ENCODE measurements at places on chromosomes 16 and 17.

GRCh38 chr17:13508896-13509295 lies 92.8 kb downstream of the HS3ST3A1 start:
- no peak for DNase-seq

- no peak for DNase-seq
These were observed 25.8 kb upstream of the HS3ST2 start for GRCh38 chr16:22788193-22788530.

GRCh38 chr16:3161235-3162018 lies 26.6 kb upstream of the OR1F1 start:
- peak; percentile 54 for DNase-seq

DNA sequence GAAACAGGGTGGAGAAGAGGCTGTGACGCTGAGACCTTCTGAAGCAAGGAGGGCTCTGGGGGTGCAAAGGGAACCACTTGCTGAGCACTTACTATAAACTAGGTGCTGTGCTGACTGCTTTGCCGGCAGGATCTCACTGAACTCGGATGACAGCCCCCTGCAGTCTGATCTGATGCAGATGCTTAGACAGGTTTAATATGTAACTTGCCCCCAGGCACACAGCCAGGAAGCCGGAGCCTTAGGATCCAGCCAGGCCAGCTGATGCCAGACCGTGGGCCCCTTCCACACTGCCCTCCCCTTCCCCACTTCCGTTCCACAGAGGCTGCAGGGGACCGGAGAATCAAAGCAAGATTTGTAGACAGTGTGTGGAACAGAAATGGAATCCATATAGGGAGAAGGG lies 23.1 kb downstream of the SPACA3 start:
- DNase-seq, result no peak

DNA sequence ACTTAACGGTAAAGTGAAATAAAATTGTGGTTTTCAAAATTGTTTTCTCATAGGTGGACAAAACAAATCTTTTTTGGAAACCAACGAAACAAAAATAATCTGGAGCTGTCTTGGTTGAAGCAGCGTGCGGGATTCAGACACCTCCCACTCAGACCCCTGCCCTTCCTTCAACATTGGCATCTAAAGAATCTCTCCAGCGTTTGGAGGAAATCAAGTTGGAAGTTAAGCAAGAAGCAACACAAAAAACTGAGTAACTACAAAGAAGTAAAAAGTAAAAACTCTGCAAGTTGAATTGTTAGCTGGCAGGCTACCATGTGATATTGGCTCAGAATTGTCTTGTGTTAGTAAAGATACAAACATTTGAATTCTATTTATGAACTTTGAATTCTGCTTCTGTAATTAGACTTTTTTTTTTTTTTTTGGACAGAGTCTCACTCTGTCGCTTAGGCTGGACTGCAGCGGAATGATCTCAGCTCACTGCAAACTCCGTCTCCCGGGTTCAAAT lies 361.0 kb upstream of the PMFBP1 start:
- DNase-seq, result no peak

- no peak for DNase-seq
These were observed 21.6 kb upstream of the SCNN1B start for GRCh38 chr16:23280483-23280967.

DNA sequence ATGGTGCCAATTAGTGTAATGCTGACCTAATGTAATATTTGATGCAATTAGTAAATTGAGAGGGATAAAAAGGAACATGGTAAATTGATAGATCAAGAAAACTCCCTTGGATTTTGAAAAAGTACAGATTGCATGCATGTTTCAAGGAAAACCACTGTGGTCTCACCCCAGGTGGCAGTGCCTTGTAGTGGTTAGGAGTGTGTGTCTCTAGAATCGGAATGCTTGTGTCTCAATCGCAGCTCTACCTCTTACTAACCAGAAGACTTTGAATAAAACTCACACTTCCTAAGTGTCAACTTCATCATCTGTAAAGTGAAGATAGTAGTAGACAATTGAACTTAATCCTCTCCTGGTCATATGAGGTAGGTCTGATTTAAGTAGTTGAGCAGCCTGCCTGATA lies 128.9 kb upstream of the GOT2 start:
- no peak for DNase-seq

GRCh38 chr16:64969221-64969620 lies 152.6 kb downstream of the CDH11 start:
- no peak for DNase-seq

- DNase-seq, result no peak
These were observed 23.2 kb upstream of the SLC5A11 start for GRCh38 chr16:24822542-24822941.

DNA sequence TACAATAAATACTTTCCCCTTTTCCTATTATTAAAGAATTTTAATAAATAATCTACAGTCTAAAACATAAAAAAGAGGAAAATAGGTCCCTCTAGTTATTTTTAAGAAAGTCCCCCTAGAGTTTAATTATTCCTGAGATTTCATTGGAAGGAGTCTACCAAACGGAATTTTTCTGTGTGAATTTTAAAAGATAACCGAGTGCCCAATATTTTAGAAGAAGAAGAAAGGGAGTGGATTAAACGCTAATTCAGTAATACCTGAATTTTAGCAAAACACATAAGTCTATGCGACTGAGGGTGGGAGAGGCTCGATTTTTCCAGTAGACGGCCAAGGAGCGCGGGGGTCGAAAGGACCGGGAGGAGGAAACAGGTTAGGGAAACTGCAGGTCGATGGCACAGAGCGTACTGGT lies 2.2 kb downstream of the HOXB2 start:
- no peak for DNase-seq

DNA sequence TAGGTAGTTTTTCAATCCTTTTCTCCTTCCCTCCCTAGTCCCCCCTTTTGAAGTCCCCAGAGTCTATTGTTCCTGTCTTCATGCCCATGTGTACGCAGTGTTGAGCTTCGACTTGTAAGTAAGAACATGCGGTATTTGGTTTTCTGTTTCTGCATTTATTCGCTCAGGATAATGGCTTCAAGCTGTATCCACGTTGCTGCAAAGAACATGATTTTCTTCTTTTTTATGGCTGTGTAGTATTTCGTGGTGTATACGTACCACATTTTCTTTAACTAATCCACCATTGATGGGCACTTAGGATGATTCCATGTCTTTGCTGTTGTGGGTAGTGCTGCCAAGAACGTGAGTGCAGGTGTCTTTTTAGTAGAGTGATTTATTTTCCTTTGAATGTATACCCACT lies 651.2 kb downstream of the WWOX start:
- DNase-seq, result no peak

- peak; percentile 26 for DNase-seq
These were observed 1.8 kb downstream of the KIAA0513 start for GRCh38 chr16:85029408-85029784.

DNA sequence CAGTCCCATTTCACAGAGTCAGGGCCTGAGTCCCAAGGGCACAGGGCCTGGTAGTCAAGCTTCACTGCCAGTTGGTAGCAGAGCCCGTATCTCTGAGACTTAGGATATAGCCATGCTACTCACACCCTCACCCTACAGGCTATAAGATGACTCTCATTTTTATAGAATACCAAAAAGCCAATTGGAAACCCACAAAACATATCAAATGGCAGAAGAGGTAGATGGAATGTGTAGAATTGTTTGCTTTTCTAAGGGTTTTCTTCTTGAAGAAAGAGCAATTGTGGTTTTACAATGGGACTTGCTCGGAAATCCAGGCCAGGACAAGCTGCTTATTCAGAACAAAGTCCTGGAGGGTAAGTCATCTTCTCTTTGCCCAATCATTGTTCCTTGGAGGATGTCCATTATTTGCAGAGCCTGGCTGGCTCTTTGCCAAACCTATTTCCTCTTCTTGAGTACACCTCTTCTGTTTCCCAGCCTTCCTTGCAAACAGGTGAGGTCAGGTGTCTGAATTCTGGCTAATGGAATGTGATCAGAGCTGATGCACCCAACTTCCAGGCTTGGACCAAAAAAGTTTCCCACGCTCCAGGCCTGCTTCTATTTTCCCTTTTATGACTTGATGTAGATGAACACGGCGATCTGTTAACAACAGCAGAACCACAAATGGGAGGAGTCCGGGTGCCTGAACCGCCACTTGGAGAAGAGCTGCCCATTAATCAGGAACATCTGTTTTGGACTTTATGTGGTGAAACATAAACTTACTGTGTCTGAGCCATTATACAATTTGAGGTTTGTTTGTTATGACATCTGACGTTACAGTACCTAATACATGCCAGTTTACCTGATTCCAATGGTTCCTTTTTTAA lies 16.9 kb upstream of the CCL22 start:
- DNase-seq, result no peak

- no peak for DNase-seq
These were observed 7.1 kb upstream of the ZNF213 start for GRCh38 chr16:3127745-3128144.

- DNase-seq, result no peak
These were observed 4.5 kb downstream of the KRTAP3-1 start for GRCh38 chr17:41004397-41004796.

DNA sequence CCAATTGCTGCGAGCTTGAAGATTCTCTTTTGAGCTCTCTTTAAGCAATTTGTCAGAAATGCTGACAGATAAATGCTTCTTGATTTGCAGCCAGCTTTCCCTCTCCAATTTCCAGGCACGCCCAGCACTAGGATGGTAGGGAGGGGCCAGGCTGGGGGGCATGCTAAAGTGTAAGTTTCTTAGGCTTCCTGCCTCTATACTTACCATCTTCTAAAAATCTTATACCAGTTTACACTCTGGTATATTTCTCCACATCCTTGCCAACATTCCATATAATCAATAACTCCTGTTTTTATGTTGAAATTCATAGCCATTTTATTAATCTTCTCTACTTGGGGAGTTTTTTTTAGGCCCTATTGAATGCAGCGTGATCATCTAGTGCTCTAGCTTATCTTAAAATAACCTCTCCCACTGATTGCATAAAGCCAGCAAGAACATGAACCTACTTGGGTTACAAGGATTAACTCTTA lies 17.5 kb downstream of the ACSF2 start:
- DNase-seq, result no peak

DNA sequence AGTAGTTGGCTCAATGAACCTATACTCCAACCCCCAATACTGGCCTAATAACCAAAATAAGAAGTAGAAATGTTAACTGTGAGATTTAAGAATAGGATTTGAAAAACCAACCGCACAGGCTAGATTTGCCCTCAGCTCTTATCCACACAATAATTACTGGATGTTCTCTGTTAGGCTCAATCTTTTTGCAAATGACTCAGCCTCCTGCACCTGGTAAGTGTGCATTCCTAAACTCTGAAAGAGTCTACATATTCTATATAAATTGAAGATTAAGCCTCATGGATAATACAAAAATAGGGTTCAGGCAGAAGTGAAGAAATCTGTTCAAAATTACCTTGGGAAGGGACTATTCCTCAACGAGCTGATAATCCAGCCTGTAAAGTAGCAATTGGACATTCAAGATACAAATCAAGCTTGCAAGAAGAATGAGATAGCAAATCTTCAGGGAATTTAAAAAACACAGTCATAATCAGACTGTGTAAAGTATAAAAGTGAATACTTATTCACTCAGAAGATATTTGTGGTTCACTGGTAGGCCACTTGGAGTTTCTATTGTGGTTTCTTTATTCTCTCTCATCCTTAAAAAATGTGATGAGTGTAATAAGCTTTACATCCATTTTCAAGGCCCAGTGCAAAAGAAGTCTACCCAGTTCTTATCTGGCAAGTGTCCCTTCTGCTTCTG lies 931.9 kb upstream of the SOX9 start:
- no peak for DNase-seq

- no peak for DNase-seq
These were observed 69.0 kb downstream of the WSB1 start for GRCh38 chr17:27362909-27363308.

DNA sequence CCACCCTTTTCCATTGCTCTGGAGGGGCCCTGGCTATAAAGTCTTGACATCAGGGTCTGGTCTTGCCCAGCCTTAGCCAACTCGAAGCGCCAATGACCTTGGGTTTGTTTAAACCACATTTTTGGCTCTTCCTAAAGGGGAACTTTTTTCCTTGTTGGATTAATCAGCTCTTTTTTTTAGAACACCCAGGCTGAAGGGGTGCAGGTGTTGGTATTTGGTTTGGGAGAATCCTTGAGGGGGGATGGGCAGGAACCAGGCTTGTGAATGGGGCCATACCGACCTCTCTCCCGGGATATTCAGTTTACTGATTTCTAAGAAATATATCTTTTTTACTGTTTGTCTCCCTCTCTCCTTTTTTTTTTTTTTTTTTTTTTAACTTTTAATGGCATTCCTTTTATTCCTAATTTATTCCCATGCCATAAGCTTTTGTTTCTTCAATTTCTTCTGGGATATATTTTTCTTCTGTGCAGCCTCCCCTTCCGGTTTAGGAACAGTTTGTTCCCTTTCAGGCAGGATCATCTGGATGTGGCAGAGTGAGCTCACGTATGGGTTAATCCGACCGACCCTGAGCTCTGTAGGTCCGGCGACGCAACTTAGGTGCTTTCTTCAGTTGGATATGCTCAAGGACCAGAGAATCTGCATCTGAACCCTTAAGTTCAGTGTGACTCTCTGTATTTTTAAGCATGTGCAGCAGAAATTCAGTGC lies 129.5 kb downstream of the ABCC6 start:
- no peak for DNase-seq

DNA sequence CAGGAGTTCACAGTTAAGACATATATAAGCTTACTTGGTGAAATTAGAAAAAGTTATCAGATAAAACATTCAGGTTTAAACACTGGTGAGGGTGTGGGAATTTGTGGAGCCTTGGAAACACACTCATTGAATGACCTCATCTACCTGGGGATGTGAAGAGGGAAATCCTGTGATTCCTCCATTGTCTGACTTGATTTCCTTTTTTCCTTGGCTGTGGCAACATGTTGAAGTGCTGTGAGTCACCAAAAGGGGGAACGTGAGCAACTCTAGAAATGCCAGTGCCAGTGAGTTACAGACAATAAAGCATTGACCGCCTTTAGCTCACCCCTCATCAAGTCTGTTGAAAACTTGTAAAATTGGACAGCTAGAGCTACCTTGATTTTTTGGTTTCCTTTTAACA lies 1.8 kb downstream of the HMOX2 start:
- DNase-seq, result peak; percentile 27

GRCh38 chr17:79851461-79851817 lies 12.2 kb upstream of the CBX4 start:
- peak; percentile 64 for DNase-seq

DNA sequence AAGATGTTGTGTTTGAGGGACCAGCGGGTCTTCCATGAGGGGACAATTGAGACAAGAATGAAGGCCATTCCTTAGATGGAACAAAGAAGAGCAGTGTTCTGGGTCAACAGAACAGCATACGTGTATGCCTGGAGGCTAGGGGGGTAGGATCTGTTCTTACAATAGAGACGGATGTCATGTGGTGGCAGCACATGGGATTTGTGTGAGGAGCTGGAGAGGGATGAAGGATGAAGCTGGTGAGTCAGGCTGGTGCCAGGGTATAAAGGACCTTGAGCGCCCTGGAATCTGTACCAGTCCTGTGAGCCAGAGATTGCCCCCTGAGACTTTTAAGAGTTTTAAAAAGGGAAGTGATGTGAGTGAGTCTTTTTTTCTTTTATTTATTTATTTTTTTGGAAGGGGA lies 22.8 kb upstream of the WFDC1 start:
- peak; percentile 89 for DNase-seq
